ENCODE measurements at places on chromosomes 2 and 18.
A peak's percentile ranks its signal among the peaks of the same experiment; 100 is the strongest.

- DNase-seq: no peak
Measured at GRCh38 chr2:183927406-183928325, 670.7 kb upstream of the ZNF804A start.

DNA sequence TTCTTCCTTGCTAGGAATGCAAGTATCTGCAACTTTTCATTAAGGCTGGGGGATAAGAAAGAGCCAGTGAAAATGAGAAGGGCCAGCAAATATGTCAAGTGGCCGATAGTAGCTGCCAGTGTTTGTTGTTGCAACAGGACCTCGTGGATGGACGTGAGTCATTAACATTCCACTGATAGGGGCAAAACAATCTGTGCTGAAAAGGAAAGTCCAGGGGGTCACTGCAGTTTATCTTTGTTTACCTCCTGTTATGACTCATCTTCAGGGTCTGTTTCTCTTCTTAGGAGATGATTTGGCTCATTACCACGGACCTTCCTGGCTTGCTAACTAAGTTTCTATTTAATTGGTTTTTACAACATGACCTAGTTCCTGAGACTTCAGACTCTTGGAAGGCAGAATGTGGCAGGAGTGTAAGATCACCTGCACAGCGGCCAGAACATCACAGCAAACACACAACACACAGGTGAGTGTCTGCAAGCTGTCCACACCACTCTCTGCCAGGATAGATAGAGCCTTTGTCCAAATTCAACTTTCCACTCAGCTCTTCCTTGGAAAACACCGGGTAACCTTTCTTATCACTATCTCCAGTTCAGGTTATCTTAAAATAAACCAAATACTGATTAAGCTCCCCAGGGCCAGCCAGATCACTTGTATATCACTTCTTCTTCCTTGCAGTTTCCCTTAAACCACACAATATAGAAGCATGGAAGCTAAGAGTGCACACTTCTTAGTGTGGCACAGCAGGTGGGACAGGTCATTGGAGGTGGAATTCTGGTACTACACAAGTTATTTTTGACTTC lies 157.5 kb upstream of the LMAN1 start:
- no peak for DNase-seq

DNA sequence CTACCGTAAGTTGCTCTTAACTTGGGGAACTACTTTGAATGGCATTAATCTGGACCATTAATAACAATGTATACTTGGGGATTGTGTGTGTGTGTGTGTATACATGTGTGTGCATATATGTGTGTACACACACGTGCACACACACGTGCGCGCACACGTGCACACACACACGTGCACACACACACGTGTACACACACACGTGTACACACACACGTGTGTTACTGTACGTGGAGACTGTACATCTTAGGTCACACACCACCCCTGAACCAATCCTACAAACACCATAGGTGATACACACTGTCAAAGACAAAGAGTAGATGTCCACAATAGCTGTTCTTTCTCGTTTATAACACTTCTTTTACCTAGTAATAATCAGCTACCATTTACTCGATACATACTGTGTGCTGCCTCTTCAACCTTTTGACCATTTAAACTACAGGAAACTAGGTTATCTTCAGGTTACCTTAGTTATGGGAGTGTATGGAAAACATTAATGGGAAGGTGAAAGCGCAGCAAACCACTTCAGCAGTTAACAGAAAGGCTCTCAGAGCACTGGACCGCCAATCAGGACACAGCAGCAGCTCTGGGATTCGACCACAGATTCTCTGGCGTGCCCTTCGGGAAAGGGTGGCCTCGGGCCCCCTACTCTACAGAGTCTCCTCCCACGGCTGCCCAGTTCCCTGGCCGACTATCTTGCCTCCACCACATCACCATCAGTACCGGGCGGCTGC lies 894 bp upstream of the GCC2 start:
- no peak for DNase-seq

DNA sequence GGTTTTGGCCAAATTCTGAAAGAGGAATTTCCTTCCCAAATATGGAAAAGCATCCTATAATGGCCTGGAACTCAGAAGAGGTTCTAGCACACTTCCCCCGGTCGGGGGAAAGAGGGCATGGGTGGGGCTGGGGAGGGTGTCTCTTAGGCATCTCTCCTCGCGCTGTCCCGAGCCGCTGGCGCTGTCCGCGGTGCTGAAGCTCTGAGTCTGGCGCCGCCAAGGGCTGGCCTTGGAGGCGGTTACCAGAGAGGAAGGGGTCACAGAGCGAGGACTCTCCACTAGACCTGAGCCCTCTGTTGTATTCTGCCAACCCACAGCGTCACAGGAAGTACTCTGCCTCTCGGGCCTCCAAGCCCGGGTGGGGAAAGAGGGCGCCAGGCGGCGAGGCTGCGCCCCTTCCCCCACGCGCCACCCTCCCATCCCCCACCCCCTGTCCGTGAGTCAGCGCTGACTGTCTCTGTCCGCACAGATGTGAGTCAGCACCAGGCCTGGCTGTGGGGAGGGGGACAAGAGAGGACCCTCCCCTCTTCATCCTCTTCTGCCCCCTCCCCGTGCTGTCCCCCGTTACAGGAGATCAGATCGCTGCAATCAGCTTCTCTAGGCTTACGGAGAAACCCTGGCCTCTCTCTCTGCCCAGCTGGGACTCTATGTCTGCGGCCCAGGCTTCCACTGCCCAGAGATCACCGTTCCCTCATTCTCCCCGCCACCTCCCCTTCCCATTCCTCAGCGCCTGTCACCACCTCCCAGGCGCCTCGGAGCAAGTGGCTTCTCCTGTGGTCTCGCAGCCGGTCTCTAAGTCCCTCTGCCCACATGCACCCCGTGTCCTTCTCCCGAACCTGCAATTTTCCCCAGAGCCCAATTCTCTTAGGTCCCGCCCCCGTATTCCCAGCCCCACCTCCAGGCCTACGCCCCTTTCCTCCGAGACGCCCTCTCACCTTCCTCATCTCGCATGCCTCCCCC lies 779 bp downstream of the PTPRN start:
- DNase-seq: peak; percentile 24

DNA sequence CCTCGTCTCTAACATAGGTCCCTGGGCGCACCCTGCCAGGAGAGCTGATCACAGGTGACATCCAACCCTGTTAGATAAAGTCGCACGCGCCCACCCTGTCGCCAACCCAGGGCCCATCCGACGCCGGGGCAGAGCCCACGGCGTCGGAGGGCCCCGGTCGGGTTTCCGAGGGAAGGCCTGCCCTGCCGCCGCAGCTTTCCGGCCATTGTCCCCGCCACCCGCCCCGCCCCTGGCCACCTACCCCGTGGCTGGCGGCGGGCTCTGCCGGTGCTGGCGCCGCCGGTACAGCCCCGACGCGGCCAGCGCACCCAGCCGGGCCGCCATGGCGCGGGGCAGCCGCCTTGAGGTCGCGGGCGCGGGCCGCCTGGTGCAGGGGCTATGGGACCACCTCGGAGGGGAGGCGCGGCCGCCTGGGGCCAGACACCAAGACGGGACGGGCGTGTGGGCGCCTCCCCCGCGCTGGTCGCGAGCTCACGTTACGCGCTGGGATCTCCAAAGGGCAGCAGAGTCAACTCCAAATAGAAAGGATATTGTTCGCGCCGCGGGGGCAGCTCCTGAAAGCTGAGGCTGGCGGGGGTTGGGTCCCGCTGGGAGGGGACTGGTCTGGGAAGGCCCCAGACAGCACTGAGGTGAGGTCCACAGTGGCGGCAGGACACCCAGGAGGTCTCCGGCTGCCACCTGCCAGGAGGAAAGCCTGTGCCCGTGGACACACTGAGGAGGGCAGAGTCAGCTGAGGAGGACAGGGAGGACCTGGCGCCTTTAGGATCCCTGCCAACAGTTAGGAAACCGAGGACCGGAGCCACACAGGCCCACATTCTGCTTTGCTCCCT lies 11.1 kb downstream of the LIMS2 start:
- no peak for DNase-seq
